ENCODE measurements at places on chromosomes 2 and 18.

- DNase-seq: no peak
These were observed 59.7 kb downstream of the CYP1B1 start for GRCh38 chr2:38016219-38016618.

GRCh38 chr2:233468047-233468740, 98.4 kb downstream of the USP40 start:
- DNase-seq: no peak

- no peak for DNase-seq
These were observed 276.2 kb upstream of the HNRNPA3 start for GRCh38 chr2:176936410-176936809.

DNA sequence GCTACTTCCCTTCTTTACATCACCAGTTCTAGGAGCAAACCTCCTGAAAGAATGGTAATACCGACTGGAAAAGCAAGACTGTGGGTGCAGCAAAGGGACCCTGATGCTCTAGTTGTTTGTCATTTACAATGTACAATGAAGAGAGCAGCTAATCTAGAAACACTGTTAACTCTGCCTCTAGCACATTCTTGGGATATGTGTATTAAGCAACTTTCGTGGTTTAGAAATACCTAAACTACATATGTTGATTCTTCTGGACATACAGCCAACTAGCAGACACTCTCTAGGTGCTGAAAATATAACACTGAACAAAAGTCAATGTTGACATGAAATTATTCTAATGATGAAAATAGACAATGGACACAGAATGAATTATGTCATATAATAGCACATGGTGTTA, 440.3 kb upstream of the MC4R start:
- DNase-seq: no peak

DNA sequence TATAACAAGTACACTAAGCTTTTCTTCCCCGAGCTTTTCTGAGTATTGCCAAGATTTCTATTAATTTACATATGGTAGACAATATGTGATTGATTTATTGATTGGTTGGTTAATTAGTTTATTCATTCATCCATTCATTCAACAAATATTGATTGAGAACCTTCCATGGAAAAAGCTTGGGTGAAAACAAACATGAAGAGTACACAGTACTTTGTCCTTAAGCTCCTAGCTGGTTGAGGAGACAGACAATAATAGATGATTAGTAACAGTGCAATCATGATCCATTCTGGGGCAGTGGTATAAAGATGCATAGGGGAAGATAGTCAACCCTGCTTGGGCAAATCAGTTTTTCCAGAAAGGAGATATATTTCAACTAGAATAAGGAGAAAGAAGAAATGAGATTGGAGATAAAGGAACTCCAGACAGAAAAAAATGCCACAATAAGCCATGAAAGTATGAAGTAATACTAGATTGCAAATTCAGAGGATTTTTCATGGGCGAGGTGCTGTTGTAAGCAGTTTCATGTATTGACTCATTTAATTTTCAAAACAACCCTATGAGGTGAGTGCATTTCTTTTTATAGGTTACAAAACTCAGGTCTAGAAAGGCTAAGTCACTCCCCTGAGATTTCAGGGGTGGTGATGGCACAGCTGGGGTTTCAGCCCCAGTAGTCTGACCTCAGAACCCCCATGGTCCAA, 129.5 kb downstream of the RND3 start:
- DNase-seq: no peak

- no peak for DNase-seq
These were observed 49.5 kb downstream of the KCNE4 start for GRCh38 chr2:223101340-223102039.

- no peak for DNase-seq
These were observed 201.9 kb upstream of the NT5C1B start for GRCh38 chr2:18791172-18791797.

GRCh38 chr2:232104076-232104646, 142.6 kb downstream of the DIS3L2 start:
- DNase-seq: no peak

- no peak for DNase-seq
These were observed 143.4 kb downstream of the NDUFA10 start for GRCh38 chr2:239881561-239882320.

DNA sequence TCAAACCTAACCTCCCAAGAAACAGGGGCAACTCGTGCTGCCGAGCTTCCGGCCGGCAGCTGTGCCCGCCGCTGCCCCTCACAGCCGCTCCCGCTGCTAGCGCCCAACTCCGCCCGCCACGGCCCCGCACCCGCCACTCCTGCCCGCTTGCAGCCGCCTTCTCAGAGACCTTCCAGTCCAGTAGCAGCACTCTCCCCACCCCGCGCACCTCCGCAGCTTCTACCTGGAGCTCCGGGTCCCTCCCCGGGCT, 722 bp upstream of the C2orf15 start:
- DNase-seq: no peak

DNA sequence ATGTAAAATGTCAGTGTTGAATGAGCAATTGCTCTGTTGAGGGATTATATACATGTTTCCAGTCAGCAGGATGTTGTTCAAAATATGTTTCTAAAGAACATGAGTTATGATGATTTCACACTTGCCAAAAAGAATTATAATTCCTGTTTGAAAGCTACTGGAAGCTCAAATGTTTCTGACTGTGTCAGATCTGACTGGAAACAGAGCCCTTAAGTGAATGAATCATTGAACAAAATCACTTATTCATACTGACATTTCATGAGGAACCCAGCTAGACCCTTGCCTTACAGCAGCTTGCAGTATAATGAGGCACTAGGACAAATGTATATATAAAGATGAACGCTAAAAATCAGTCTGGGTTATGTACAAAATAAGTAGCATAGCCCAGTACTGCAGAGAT, 35.4 kb upstream of the ITGAV start:
- no peak for DNase-seq

DNA sequence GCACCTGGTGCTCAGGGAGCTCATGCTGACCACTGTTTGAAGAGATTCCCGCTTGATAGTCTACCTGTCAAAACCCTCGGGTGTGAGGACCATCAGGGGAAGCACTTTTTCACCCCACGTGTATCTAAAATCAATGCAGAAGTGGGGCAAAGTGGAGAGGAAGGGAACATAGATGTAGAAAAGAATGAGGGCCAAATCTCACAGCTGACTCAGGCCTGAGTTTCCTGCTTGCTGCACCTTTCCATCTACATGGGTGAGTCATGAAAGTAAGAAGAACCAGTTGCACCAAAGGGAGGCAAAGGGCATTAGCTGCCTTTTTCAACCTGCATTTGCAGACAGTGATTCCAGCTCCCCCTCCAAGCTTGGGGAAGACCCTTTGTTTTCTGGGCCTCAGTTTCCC, 100.2 kb upstream of the MYCN start:
- DNase-seq: no peak

- no peak for DNase-seq
These were observed 261.3 kb upstream of the CCDC68 start for GRCh38 chr18:55220523-55220922.

- DNase-seq: no peak
These were observed 110.7 kb upstream of the SMAD7 start for GRCh38 chr18:49061239-49061990.

DNA sequence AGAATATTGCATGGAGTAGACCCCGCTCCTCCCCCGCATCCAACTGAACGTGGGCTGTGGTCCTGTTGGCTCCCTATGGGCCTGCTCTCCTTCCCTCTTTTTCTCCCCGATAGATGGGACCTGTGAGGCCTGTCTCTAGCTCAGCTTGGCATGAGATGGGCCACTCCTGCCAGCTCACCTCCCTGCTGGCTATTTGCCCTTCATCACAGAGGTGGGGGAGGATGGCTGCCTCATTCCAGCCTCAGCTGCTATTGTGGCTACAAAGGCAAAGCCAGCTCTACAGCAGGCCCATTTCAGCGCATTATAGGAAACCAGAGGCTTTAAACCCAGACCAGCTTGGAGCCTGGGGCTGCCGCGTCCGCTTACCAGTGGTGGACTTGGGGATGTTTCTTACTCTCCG, 313.9 kb downstream of the GBX2 start:
- no peak for DNase-seq

DNA sequence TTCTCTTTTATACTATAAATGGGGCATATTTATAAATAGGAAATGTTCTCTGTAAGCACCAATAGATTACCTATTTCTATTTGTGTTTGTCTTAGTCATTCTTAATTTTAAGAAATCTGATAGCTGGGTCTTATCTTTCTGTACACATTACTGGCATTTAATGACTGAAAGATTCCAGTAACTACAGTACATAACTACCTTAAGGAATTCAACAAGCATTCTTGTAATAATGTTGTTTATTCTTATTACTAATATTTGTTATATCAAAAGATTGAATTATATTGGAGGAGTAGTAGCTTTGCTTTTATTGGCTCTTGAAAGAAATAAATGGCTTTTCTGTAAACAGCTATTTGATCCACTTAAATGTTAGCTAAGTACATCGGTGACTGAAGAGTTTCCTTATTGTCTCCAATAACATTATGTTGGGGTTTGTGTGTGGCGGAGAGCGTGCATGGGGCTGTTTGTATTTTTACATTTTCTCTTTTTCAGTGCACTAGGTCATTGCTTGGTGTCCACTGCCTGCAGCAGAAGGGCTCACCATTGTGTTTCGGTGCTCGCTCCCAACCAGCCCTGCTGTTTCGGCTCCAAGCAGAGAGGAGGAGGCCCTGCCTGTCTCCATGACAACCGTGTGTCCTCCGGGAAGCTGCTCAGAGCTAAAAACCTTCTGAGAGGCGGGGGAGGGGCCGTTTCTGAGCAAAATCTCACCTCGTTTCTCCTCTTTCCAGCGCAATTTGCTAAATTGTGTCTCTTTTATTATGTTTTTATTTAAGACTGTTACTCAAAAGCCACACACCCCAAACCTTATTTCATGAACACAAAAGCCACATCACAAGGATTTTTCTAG, 112.5 kb upstream of the SLC38A11 start:
- no peak for DNase-seq

DNA sequence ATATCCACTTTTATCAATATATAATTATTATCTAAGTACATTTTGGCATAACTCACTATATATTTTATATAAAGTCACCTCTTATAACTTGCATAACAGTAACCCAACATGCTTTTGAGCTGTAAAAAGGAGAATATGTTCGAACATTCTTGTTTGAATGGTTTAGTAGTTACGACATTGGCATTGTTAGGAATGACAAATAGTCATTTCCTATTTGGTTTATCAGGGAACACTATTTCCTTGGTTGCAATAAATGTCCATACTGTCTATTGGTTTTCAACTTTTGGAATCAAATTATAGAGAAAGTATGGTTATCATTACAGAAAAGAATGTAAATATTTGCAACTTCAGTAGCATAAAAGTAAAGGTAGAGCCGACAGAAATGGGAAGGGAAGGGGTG, 124.1 kb downstream of the PARD3B start:
- DNase-seq: no peak

Data from immature natural killer cell (primary cell).